ENCODE measurements at places on chromosomes 13 and 19.

DNA sequence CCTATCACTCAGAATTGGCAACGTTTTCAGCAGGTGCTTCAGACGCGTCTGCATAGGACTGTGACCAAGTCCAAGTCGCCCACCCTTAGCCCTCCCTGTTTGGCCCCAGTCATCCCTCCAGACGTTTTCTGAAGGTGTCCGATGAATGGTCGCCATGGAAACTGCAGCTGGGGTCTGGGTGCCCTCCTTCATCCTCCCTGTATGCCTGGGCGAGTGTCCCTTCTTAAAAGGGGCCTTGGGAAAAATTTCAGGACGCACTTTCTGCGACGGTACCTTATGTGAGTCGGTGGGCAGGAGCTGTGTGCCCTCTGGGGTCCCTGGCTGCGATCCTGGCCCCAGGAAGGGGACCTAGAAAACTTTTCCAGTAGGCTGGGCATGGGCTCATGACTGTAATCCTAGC, 25.1 kb downstream of the MAN2B1 start:
- no peak for DNase-seq

- peak; percentile 72 for DNase-seq
Measured at GRCh38 chr13:26184791-26185250, 37.3 kb downstream of the RNF6 start.

- no peak for DNase-seq
Measured at GRCh38 chr13:74037762-74038161, 96.4 kb downstream of the KLF12 start.

GRCh38 chr13:97432232-97432916, 1.6 kb upstream of the RAP2A start:
- no peak for DNase-seq

DNA sequence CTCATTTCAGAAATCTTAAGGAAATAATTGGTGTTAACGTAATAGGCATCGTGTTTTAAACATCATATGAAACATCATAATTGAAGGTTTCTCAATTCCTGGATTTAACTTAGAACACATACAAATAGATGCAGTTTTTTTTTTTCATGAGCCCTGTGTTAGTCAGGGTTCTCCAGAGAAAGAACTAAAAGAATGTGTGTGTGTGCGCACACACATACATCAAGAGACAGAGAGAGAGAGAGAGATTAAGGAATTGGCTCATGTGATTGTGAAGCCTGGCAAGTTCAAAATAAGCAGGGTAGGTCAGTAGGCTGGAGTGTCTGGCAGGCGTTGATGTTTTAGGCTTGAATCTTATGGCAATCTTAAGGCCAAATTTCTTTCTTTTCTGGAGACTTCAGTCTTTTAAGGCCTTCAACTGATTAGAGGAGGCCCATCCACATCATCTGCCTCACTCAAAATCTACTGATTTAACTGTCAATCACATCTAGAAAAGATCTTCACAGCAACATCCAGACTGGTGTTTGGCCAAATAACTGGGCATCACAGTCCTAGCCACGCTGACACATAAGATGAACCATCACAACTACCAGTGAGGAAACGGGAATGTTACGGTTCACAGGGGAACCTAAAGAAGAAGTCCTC, 25.2 kb downstream of the SPATA13 start:
- no peak for DNase-seq

- DNase-seq = peak; percentile 53
Measured at GRCh38 chr19:55070466-55071128, 5.1 kb upstream of the EPS8L1 start.

- DNase-seq = peak; percentile 46
Measured at GRCh38 chr13:45473627-45474026, 8.9 kb downstream of the COG3 start.

GRCh38 chr19:35828692-35829301, 16.2 kb upstream of the PRODH2 start:
- DNase-seq = peak; percentile 51

GRCh38 chr19:44587963-44588770, 25.2 kb upstream of the IGSF23 start:
- DNase-seq = no peak

GRCh38 chr19:2922987-2923386, 21.8 kb downstream of the ZNF77 start:
- no peak for DNase-seq

GRCh38 chr19:38022791-38023670, 116.0 kb downstream of the SIPA1L3 start:
- no peak for DNase-seq

- DNase-seq = no peak
Measured at GRCh38 chr19:6241056-6241455, 38.7 kb downstream of the MLLT1 start.

- DNase-seq = no peak
Measured at GRCh38 chr13:63700350-63700749, 2284.7 kb upstream of the PCDH20 start.

DNA sequence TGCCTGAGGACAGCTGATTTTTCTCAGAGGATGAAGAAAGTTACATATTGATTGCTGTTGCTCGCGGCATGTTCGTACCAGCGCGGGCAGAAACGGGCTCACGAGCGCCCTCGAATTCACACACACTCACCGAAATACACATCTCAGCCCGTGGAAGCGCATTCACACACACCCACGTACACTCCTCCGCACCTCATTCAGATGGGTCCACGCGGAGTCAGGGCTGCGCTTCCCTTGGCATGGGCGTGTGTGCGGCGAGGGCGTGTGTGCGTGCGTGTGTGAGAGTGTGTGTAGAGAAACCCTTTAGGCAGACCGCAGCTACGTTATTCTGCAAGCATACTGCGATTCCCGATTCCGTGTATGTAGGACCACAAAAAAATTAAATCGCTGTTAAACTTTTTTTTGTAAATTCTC, 2.1 kb upstream of the PCDH17 start:
- DNase-seq = no peak

DNA sequence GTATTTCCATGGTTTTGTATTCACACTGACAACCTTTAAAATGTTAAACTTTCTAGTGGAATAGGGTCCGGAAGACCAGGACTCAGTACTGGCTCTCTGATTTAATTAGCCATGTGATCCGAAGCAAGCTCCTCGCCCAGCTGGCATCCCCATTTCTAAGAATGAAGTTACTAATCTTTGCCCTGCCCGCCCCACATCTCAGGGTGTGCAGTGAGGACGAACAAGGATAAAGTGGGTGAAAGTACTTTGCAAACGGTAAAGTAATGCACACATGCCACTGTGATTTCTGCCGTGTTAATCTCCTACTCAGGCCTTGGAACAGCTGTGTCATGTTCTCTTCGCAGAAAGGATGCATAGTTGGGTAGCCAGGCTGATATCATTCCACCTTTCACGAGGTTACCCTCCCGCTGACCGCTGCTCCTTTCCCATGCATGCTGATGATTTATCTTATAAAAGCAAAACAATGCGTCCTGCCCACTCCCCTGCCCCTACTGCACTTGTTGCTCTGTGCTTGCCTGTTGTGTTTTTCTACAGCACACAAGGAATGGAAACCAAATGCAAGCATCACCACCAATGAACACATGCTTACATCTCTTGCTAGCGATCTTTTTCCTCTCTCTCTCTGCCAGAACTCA, 539.0 kb downstream of the EFNB2 start:
- DNase-seq = no peak

DNA sequence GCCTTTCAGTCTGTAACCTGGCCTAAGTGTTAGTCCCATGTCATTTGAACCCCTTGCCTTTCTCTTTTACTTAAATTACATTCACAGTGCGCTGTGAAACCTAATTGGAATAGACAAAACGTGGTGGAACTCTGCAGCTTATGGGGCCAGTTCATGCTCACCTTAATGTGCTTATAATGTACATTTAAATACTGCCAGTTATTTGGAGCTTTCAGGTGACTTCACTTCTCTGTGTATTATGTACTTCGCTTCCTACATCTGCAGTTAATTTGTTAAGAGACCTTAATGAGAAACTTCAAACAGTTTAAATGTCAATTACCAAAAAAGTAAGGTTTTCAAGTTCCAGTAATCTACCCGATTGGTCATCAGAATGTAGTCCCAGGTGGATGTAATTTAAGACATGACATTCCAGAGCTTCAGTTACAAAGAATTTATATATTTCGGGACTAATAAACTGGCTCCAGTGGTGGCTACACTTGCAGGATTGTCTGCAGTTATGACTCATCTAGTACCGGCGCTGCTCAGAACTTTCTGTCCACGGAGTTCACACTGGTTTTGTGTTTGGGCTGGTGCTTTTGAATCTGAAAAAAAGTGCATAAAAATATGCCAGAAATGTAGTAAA, 125.3 kb downstream of the TM9SF2 start:
- no peak for DNase-seq

DNA sequence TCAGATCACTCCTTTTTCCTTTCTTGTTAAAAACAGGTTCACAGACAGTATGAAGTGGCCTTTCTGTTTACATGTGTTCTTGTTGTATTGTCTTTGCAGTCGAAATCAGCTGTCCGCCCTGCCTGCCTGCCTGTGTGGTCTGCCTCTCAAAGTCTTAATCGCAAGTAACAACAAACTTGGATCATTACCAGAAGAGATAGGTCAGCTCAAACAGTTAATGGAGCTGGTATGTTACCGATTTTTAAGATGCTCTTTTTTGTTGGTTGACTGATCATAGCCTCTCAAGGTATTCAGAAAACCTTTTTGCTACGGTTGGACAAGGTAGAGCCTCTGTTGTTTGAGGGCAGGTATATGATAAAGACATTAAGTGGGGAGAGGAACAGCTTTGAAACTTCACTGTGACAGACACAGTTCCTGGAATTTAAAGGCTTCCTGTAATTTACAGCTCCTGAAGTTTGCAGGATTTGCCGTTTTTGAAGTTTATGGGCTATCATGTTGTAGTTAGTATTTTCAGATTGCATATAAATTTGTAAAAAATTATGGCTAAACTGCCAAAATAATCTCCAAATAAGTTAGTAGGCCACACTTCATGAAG, 116.1 kb downstream of the LRCH1 start:
- DNase-seq = no peak

GRCh38 chr13:59346999-59347723, 816.6 kb downstream of the DIAPH3 start:
- DNase-seq = no peak

GRCh38 chr19:5336195-5336965, 4.2 kb downstream of the PTPRS start:
- peak; percentile 74 for DNase-seq

DNA sequence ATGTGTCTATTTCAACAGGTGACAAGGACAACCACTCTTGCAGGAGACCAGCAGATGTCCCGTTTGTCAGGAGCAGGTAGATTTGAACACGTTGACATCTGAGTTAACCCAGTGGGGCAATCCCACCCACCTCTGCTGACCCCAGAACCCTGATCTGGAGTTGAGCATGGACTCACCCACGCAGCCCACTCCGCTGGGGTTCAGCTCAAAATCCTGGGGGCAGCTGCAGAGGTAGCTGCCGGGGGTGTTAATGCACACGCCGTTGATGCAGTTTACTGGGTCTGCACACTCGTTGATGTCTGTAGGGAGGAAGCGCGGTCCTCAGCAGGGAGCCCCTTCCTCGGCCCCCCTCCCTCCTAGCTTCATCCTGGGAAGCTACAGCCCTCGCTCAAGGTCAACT, 39.9 kb downstream of the FBN3 start:
- no peak for DNase-seq

- DNase-seq = no peak
Measured at GRCh38 chr19:42273407-42274064, 4.5 kb downstream of the CIC start.

DNA sequence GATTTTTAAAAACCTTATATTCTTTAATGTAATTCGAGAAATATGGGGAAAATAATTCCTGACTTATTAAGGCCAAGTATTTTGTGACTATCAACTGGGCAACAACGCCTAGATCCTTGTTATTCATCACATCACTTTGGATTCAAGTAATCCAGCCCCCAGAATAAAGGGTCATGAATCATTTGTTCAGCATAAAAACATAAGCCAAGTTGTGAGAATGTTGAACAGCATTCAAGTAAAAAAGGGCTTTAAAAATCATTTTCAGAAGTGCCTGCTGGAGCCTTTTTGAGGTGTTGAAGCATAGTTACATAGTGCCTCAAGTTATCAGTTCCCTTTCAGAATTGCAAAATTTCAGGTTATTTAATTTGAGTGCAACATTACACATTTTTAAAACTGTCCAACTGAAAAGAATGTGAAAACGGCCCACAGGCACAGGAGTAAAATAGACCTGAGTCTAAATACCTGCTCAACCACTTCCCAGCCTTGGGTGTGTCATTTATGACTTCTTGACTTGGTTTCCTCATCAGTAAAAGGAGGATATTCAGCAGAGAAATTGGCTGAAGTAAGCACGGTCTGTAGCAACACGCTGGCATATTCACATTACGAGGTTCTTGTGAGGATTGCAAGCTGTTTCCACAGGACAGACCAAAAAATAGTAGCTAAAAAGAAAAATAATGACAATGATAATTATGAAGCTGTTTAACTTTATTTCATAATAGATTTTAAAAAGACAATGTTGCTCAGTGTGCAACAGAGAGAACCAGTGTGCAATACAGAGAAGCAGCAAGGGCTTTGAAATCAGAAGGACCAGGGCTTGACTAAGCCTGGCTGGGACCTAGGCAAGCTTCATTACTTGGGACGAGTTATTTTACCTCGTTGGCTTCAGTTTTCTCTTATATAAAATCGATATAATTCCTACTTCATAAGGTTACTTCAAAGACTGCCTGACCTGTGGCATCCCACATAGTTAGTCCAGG, 56.6 kb downstream of the MBNL2 start:
- DNase-seq = no peak

- DNase-seq = no peak
Measured at GRCh38 chr13:21235174-21235573, 58.7 kb downstream of the MRPL57 start.

DNA sequence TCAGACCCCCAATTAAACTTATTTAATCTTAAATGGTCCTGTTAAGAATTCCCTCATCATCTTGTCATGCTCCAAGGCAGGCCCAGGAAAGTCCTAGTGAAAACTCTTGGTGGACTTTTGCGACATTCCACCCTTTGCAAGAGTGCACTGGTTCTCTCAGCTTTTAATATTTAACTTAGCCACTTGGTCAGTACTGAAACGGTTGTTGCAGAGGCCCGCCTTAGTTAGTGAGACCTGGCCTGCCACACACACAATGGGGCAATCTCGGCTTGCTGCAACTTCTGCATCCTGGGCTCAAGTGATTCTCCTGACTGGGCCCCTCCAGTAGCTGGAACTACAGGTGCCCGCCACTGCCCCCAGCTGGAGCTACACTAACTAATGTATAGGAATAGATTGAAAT, 1366.0 kb downstream of the UQCRFS1 start:
- no peak for DNase-seq

DNA sequence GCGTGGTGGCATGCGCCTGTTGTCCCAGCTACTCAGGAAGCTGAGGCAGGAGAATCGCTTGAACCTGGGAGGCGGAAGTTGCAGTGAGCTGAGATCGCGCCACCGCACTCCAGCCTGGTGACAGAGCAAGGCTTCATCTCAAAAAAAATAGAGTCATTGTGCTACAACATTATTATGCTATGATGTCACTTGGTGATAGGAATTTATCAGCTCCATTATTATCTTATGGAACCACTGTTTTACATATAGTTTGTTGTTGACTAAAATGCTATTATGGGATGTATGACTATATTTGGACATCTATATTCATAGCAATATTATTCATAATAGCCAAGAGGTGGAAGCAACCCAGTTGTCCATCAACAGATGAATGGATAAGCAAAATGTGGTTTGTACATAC, 26.4 kb upstream of the SLC7A1 start:
- DNase-seq = no peak

Measured in Jurkat, Clone E6-1 (cell line).